ENCODE measurements at places on chromosomes 16 and 17.
A peak's percentile ranks its signal among the peaks of the same experiment; 100 is the strongest.

DNA sequence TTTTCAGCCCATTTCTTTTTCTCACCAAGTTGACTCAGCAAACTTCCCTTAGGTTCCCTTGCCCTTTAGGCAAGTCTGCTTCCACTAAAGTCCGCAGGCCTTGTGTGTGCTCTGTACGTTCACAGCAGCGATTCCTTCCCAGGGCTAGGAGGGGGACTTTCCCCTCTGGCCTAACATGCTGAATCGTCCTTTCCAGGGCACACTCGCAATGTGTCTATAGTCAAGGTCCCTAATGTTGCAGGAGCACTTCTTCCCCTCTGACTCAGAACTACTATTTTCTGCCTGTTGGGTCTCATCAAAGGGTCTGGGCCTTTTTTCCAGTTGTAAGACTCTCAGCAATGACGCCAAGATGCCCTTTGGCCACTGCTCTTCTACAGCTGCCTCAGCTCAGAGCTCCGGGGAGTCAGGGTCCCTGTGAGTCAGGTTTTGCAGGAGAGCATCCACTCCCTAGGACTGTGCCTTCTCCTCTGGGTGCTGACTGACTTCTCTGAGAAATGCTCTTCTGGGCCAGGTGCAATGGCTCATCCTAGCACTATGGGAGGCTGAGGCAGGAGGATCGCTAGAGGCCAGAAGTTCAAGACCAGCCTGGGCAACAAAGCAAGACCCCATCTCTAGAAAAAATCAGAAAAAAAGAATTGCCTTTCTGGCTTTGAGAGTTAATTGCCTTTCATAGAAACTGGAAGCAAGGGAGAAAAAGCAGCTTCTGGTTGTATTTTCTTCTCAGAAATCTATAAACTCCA is 64.4 kb upstream of the TBX2 start:
- no peak for DNase-seq

DNA sequence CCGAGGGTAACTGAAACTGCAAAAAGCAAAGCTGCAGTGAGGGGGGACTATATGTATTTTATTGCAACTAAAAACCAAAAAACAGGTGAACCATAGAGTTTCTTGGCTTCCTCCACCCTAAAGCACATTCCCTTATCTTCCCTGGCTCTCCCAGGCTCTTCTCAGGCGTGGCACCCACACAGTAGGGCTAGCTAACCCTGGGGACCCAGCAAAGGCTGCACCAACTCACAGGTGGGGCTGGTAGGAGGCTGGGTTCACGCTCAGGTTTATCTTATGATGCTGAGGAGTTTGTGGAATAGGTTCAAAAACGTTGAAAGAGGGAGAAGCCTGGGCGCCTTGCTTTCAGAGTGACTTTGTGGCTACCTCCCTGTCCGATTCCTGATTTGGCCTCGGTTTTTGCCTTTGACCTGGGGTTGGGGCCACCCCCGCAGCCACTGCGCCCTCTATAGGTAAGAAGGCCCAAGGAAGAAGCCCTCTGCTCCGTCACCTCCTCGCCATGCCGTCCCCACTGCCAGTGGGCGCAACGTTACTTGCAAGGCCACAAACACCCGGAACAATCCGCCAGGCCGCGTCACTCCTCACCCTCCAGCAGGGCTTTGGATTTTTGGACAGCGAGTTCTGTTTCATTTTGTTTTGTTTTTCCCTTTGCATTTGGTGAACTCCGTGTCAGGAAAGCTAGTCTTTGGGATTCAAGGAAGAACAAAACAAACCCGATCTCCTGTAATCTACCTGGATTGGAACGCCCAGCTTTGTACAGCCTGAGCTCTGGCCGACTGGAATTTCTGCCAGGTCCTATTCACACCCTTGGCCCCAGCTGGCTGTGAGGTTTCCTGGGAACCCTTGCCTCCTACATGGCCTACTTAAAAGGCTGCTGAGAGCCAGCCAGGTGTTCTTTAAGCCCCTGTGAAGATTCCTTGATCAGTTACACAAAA is 60.8 kb downstream of the TBC1D16 start:
- DNase-seq: peak; percentile 5

DNA sequence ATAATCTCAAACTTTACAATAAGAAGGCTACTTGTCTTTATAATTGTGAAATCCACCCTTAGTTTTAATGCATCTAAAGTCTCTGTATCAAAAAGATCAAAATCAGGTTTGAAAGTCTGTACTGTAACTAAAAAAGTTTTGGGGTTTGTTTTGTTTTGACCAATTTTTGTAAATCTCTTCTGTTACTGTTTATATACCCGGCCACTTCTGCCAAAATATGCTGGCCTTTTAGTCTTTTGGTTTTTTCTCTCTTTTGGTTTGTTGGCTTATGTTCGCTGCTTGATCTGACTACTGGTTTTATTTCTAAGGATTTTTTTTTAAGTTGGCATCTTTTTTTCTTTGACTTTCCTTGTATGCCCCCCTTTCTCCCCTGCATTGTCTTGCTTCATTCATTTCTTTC is 655.2 kb downstream of the MAF start:
- no peak for DNase-seq

DNA sequence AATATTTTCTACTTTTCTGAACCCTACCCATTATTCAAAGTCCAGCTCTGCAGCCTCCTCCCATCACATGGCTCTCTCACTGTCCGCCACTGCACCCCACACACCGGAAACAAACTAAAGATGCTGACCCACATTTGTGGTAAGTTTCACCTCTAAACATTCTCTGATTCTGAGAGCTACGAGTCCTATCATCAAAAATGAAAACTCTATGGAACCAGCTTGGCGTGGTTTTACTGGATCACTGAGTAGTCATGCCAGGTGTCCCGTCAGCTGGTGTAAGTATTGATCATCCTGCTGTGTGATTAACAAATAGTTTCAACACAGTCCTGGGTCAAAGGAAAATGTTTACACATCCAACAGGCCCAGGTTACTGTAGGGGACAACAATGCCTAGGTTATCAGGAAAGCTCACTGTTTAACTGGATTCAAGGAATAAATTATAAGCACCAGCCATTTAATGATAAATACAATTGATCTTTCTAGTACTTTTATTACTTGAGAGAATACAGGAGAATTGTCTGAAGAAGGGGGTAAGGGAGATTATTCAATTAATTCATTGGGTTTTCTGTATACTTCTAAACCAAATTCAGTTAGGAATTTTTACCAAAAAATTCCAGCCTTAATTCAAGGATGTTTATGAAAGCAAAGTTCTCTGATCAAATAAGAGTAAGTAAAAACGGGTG is 33.9 kb downstream of the CYTH1 start:
- peak; percentile 58 for DNase-seq

DNA sequence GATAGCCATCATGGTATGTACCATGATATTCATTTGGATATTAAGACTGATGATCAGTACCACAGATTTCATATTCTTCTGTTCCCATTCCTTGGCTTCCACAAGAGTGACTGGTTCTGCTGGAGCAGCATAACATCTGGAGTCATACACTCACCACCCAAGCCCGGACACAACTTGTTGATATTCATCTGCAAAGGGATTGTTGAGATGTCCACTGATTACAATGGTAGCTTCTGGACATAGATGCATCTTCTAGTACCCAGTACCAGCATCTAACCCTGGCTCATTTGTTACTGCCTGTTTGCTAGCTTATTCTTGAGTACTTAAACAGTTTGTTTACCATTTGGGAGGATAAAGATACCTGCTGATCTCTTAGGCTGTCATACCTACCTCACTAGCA is 235.7 kb upstream of the AXIN2 start:
- no peak for DNase-seq

GRCh38 chr16:67915831-67916723 is 15.6 kb downstream of the CTRL start:
- DNase-seq: no peak

- peak; percentile 51 for DNase-seq
Observed at GRCh38 chr16:50627419-50627818, 53.7 kb downstream of the SNX20 start.

DNA sequence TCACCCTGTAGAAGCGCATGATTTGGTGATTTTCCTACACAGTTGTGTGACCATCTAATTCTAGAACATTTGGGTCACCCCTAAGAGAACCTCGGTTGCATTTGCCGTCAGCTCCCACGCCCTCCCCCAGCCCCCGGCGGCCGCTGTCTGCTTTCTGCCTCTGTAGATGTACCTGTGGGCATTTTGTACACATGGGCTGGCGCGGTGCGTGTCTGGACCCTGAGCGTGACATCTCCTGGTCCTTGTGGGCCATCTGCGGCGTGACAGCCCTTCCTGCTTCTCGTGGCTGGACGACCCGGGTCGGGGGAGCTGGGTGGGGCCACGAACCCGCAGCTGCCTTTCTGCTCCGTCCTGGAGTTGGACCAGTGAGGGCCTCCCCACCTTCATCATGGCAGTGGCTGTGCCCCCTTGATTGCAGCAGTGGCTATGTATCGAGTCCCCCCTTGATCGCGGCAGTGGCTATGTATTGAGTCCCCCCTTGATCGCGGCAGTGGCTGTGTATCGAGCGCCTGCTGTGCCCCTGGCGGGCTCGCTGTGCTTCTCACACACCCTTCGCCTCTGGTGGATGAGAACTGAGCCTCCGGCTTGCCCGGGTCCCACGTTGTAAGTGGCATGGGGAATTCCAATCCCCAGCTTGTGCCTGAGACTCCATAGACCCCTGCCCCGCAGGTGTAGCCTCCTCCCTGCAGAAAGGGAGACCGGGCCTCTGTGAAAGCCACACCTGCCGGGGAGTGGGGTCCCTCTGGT is 24.1 kb downstream of the GSE1 start:
- DNase-seq: no peak
